ENCODE measurements at places on chromosomes 5 and 9.

- DNase-seq = no peak
Measured at GRCh38 chr5:158614951-158615350, 484.8 kb downstream of the EBF1 start.

- DNase-seq = no peak
Measured at GRCh38 chr9:110769667-110770066, 101.1 kb downstream of the MUSK start.

DNA sequence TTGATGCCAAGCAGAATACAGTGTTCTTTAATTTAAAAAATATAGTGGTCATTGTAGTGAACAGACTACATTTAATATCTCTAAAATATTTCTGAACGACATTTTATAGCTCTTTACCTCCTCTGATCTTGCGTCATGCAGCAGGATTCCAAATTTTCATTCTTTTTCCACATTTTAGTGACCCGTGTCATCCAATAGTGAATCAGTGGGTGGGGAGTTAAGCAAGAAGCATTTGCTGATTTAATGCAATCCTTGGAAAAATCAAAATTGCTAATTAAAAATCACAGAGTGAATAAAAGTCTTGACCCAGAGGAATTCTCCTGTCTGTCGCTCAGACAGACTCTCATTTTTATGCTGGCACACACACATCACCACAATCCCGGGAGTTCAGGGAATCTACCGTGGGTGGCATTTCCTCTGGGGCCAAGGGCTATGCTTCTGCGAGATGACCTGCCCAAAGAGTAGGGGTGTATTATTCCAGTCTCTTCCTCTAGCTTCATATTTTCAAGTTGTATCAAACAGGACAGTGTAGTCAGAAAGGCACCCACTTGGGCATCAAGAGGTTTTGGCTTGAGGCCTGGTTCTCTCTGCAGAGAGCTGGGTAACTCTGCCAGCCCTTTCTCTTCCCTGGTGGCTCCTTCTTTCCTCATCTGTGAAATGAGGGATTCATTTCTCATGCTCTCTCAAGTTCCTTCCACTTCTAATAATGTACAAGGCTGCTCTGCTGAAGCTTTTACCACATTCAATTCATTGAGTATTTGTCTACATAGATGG is 24.8 kb upstream of the OTP start:
- no peak for DNase-seq

DNA sequence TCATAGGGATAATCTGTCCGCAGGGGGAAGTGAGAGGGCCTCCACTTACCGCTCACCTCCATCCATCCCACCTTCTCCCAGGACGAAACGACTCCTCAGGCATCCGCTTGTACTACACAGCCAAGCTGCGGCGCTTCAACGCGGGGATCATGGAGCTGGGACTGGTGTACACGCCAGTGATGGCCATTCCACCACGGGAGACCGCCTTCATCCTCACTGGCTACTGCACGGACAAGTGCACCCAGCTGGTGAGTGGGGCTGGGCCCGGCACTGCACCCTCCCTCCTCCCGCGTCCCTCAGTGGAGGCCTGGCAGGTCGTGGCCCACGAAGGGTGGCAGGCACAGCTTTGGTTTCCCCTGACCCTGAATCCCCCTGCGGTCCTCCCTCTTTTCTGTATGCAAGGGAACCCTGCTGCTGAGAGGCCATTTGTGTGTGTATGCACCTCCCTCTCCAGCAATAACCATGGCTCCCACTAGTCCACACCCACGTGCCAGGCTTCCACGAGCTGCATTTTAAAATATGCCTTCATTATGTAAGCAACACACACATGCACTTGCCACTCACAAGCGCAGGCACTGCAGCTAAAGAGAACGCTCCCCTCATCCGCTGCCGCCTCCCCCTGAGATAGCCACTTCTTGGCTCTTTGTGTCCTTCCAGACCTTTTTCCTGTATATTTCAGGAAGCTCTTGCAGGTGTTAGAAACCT is 11.8 kb downstream of the DBH start:
- DNase-seq = no peak

- DNase-seq = no peak
Measured at GRCh38 chr5:65695162-65695755, 26.6 kb downstream of the SGTB start.

DNA sequence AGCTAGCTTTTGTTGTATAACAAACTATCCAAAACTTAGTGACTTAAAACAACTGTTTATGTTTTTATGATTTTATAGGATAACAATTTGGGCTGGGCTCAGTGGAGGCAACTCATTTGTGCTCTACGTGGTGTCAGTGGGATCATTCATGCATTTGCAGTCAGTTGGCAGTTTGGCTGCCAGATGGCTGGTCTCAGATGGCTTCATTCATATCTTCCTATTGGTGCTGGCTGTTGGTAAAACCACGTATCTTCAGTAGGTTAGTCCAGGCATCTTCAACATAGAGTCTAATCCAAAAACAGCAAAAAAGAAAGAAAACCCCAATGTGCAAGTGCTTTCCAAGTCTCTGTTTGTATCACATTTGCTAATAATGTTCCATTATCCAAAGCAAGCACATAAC is 51.7 kb upstream of the RIC1 start:
- DNase-seq = no peak
